ENCODE measurements at places on chromosomes 7 and 10. TPM values are rescaled to one million over a fixed set of nuclear protein-coding genes. Genes with fewer than 3 reads are reported as not detected.
A peak's percentile ranks its signal among the peaks of the same experiment; 100 is the strongest.

GRCh38 chr10:32125023-32125422, 68.8 kb upstream of the KIF5B start:
- H3K4me1 ChIP-seq, result no peaks in the 10 kb centered on the region
- H3K4me3 ChIP-seq, result no peak overlapping the region
- no peaks in the 10 kb centered on the region for H3K36me3 ChIP-seq
- DNase-seq, result no peak

- peaks cover 4% of the 10 kb centered on the region for H3K4me1 ChIP-seq
- no peaks in the 10 kb centered on the region for H3K27me3 ChIP-seq
Observed at GRCh38 chr10:102504179-102504975, 605 bp downstream of the SUFU start.

GRCh38 chr10:127973791-127974311, 66.9 kb downstream of the PTPRE start:
- no peaks in the 10 kb centered on the region for H3K36me3 ChIP-seq
- no peaks in the 10 kb centered on the region for H3K27me3 ChIP-seq
- no peak overlapping the region for H3K4me3 ChIP-seq
- no peak overlapping the region for H3K27ac ChIP-seq

GRCh38 chr10:11089272-11089671, 71.6 kb downstream of the CELF2 start:
- H3K4me1 ChIP-seq, result peaks cover 5% of the 10 kb centered on the region
- H3K36me3 ChIP-seq, result no peaks in the 10 kb centered on the region
- DNase-seq, result no peak
- H3K27me3 ChIP-seq, result no peaks in the 10 kb centered on the region

- H3K36me3 ChIP-seq, result no peaks in the 10 kb centered on the region
- H3K27me3 ChIP-seq, result no peaks in the 10 kb centered on the region
- H3K4me1 ChIP-seq, result no peaks in the 10 kb centered on the region
- no peak for DNase-seq
- no peak overlapping the region for H3K27ac ChIP-seq
- no peak overlapping the region for H3K4me3 ChIP-seq
Observed at GRCh38 chr10:7527468-7527867, 116.6 kb upstream of the SFMBT2 start.

DNA sequence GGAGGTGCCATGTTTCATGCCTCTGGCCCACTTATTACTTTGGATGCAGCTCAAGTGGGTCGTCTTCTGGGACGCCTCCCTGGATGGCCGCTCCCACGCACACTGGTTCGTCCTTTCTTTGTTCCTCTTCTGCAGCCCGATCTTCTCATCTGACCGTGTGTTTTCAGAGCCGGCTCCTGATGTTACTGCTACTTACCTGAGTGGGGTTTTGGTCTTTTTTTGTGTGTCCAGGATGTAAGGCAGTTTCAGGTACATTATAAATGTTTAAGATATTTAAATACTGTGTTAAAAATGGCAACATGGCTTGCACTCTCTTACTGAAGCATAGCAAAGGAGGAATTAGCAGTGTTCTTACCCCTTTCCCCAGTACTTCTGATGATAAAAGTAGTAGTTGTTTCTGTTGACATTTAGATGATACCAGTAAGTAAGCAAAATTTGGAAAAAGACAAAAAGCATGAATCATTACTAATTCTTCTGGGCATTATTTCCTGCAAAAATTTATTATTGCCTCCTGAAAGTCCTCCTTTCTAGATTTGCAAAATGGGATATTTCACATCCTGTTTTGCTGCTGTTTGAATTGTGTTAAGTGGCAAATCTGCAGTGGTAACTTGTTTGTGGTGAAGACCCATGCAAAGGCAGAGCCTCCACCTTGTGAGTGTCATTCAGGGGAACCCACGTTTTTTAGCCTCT, 59.4 kb downstream of the SHH start:
- no peak for DNase-seq
- H3K36me3 ChIP-seq, result no peaks in the 10 kb centered on the region
- H3K27ac ChIP-seq, result no peak overlapping the region
- no peaks in the 10 kb centered on the region for H3K27me3 ChIP-seq

DNA sequence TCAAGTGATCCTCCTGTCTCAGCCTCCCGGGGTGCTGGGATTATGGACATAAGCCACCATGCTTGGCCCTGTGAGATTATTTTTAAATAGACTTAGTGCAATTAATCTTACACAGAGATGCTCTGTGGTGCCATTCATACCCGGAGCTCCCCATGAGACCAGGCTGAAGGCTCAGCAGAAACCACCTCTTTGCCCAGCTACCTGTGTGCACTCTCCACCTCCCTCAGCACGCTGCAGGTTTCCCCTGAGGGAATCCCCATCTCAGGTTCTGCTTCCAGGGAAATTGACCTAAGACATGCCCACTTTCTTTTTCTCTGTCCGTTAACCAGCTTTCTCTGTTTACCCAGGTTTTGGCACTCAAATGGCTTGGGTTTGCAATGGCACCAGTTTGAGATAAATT, 260.5 kb downstream of the SFMBT2 start:
- no peaks in the 10 kb centered on the region for H3K36me3 ChIP-seq
- no peak for DNase-seq
- no peak overlapping the region for H3K27ac ChIP-seq
- H3K27me3 ChIP-seq, result peaks cover 12% of the 10 kb centered on the region
- H3K4me1 ChIP-seq, result no peaks in the 10 kb centered on the region
- no peak overlapping the region for H3K4me3 ChIP-seq

GRCh38 chr7:85612514-85612913, 425.7 kb upstream of the SEMA3D start:
- H3K27ac ChIP-seq, result no peak overlapping the region
- no peaks in the 10 kb centered on the region for H3K4me1 ChIP-seq
- H3K27me3 ChIP-seq, result no peaks in the 10 kb centered on the region
- no peaks in the 10 kb centered on the region for H3K36me3 ChIP-seq
- H3K4me3 ChIP-seq, result no peak overlapping the region

DNA sequence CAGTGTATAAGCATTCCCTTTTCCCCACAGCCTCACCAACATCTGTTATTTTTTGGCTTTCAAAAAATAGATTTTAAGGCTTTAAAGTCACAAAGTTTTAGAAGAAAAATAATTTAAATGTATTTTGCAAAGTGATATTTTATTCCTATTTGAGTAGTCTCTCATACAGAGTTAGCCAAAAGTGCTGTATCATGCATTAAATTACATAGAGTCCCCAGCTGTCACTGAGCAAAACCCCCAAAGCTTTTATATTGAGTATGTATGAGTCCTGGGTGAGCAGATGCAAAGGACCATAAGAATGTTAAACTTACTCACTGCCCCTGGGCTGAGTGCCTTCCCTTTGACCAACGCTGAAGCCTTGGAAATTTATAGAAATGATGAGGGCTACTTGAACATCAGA, 70.4 kb upstream of the PTN start:
- H3K4me1 ChIP-seq, result no peaks in the 10 kb centered on the region
- no peak overlapping the region for H3K27ac ChIP-seq
- H3K27me3 ChIP-seq, result no peaks in the 10 kb centered on the region
- no peaks in the 10 kb centered on the region for H3K36me3 ChIP-seq
- H3K4me3 ChIP-seq, result no peak overlapping the region

- H3K36me3 ChIP-seq, result no peaks in the 10 kb centered on the region
- DNase-seq, result no peak
- H3K27ac ChIP-seq, result no peak overlapping the region
Observed at GRCh38 chr7:142590077-142590476, 159.2 kb upstream of the PRSS1 start.

DNA sequence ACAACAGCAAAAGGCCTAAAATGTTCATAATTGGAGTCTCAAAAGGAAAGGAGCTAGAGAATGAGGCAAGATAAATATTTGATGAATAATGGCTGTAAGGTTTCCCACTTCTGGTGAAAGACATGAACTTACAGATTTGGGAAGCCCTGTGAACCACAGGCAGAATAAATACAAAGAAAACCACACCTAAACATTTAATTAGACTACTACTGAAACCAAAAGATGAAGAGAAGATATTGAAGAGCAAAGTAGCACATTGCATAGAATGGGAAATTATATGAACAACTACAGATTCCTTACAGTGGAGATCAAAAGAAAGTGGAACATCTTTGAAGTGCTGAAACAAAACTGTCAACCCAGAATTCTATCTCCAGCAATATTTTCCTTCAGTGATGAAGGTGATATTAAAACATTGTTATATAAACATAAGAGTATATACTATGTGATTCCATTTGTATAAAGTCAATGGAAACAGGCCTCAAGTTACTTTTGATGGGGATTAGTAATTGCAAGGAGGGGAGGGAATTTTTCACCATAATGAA, 191.3 kb upstream of the KAT6B start:
- H3K36me3 ChIP-seq, result no peaks in the 10 kb centered on the region
- no peak overlapping the region for H3K4me3 ChIP-seq
- no peaks in the 10 kb centered on the region for H3K4me1 ChIP-seq
- no peaks in the 10 kb centered on the region for H3K27me3 ChIP-seq
- no peak overlapping the region for H3K27ac ChIP-seq
- no peak for DNase-seq

DNA sequence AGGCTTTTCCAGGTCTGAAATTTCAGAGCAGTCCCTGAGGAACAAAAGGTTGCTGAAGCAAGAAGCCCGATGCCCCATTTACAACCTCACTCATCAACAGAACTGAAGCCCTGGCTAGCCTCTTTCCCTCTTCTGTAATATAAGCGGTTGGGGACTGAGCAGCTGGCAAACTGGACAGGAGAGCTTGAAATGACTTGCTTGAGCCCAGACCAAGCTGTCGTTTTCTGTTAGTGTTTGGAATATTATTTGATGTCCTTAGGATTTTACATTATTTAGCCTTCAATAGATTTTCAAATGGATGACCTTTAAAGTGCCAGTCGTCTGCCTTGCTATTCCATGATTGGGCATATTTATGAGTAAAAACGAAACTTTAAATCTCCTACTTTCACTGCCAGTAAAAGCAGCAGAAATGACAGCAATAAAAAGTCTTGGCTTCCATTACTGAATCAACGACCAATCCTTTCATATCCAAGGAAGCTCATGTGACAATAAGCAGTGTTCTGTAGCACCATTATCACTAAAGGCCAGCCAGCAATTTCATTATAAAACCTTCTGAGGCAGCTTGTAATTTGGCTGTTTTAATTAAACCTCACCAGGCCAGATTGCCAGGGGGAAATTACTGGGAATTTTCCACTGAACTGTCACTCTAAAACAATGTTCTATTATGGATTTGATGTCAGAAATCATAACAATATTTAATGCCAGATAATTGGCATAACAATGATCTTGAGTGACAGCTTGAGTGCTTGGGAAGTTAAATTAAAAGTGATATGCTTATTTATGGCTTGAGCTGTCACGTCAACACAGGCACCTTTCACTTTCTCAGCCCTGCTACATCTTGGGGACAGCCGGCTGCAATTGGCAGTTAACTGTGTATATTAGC, 85.9 kb downstream of the LSMEM1 start:
- no peaks in the 10 kb centered on the region for H3K27me3 ChIP-seq
- peak; percentile 60 for DNase-seq
- no peak overlapping the region for H3K27ac ChIP-seq
- H3K4me3 ChIP-seq, result no peak overlapping the region
- H3K4me1 ChIP-seq, result no peaks in the 10 kb centered on the region
- no peaks in the 10 kb centered on the region for H3K36me3 ChIP-seq

GRCh38 chr10:28879875-28880682, 202.8 kb downstream of the BAMBI start:
- H3K36me3 ChIP-seq, result no peaks in the 10 kb centered on the region
- no peaks in the 10 kb centered on the region for H3K27me3 ChIP-seq
- peak overlapping the region; percentile 86 for H3K27ac ChIP-seq
- peaks cover 1% of the 10 kb centered on the region for H3K4me1 ChIP-seq
- no peak overlapping the region for H3K4me3 ChIP-seq
- peak; percentile 88 for DNase-seq

DNA sequence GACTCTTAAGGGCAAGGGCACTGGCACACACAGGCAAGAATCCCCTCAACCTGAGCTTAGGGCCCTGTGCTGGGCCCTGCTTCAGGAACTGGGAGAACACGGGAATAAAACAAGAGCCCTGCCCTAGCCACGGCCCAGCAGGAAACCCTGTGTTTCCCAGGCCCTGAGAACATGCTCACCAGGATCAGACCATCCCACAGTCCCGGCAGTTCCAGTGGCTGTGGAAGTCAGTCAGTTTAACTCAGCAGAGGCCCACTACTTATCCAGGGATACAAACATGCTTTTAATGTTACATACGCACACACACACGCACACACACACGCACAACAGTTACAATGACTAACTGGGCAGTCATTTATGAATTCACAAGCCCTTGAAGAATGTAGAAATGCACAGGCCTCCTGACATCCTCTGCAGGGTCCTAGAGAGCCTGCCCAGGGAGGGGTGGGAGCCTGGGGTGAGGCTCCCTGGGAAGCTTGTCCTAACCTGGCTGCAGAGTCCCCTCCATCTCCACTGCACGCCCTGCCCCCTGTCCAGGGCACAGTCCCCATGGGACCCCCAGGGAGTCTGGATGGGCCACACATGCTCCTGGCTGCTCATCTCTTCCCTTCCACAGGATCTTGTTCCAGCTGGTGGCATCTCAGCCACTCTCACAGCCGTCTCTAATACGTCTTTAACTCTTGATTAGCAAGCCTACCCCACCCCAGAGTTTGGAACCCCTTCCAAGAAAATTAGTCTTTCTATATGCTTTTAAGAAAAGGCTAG, 97.6 kb downstream of the TCERG1L start:
- H3K27me3 ChIP-seq, result no peaks in the 10 kb centered on the region
- no peak overlapping the region for H3K4me3 ChIP-seq
- no peaks in the 10 kb centered on the region for H3K36me3 ChIP-seq

DNA sequence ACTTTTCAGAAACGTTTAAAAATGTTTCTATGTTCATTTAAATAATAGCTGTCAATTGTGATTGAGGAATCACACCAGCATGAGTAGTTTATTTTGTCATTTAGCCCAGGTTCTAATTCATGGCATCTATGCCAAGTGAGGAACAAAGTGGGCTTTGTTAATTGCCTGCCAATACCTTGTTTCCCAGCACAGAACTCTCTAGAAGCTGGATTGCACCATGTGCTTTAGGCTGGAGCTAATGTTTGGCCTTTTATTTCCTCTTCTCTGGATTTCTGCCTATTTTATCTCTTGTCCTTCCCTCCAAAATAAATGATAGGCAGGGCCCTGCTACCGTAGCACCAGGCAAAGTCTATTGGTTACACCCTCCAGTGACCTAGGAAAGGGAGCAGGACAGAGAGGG, 109.9 kb upstream of the ITGB1 start:
- no peaks in the 10 kb centered on the region for H3K27me3 ChIP-seq
- no peaks in the 10 kb centered on the region for H3K4me1 ChIP-seq
- DNase-seq, result no peak
- H3K4me3 ChIP-seq, result no peak overlapping the region
- H3K27ac ChIP-seq, result no peak overlapping the region

GRCh38 chr10:68870061-68870460, 31.1 kb upstream of the DDX50 start:
- H3K4me3 ChIP-seq, result no peak overlapping the region
- no peak overlapping the region for H3K27ac ChIP-seq
- H3K4me1 ChIP-seq, result peaks cover 13% of the 10 kb centered on the region
- H3K36me3 ChIP-seq, result no peaks in the 10 kb centered on the region

- H3K4me3 ChIP-seq, result no peak overlapping the region
- H3K4me1 ChIP-seq, result no peaks in the 10 kb centered on the region
- no peak overlapping the region for H3K27ac ChIP-seq
- H3K36me3 ChIP-seq, result no peaks in the 10 kb centered on the region
- no peak for DNase-seq
Observed at GRCh38 chr7:155945670-155946325, 133.5 kb upstream of the SHH start.

GRCh38 chr10:9305018-9305655, 1250.6 kb downstream of the GATA3 start:
- DNase-seq, result peak; percentile 58
- H3K27me3 ChIP-seq, result peaks cover 5% of the 10 kb centered on the region
- no peak overlapping the region for H3K4me3 ChIP-seq
- H3K27ac ChIP-seq, result no peak overlapping the region

Gene ARHGAP22
- total RNA-seq, result 6.9 TPM

Gene RTKN2
- 34.7 TPM for total RNA-seq

Gene AOAH
- 28.1 TPM for total RNA-seq

Gene SPDYE5
- 0.28 TPM for total RNA-seq

Gene RHBDD2
- 102 TPM for total RNA-seq

Gene DGKB
- 0.06 TPM for total RNA-seq

All from lung (tissue), 17 donors.